ENCODE measurements at places on chromosomes 2 and 18.

GRCh38 chr2:173934895-173935294 is 30.3 kb downstream of the SP3 start:
- H3K4me1 ChIP-seq: peaks cover 41% of the 10 kb centered on the region
- no peak overlapping the region for H3K27ac ChIP-seq

DNA sequence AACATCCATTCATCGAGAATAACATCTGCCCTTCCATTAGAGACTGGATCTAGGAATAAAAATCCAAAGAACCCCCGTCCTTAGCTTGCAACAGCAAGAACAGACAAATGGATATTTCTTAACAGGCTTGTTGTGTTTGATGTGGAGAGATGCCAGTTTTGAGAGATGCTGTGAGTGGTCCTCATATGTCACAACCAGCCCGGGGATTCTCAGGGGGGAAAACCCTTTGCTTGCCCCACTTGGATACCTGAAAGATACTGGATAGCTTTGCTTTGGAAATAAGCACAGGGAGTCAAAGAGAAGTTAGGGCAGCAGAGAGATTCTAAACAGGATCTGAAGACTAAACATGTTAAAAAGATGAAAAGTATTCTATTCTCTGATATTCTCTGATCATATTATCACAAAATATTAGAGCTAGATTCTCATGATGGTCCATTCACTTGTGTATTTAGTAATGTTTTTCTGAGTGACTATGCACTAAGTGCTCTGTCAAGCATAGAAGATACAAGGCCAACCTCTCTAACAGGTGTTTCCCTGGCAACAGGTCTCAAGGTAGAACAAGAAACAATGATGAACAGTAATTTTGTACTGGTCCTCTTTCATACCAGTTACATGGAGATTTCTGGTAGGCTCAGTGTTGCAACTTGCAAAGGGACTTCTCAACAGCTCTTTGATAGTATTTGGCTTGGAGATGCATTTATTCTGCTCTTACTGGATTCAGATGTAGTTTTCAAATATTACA is 348.2 kb downstream of the MYCN start:
- no peaks in the 10 kb centered on the region for H3K36me3 ChIP-seq
- DNase-seq: no peak
- H3K27ac ChIP-seq: no peak overlapping the region
- no peak overlapping the region for H3K4me3 ChIP-seq
- H3K27me3 ChIP-seq: peaks cover 3% of the 10 kb centered on the region

GRCh38 chr2:116098049-116098448 is 1655.6 kb downstream of the DPP10 start:
- no peaks in the 10 kb centered on the region for H3K4me1 ChIP-seq
- H3K27ac ChIP-seq: no peak overlapping the region
- H3K36me3 ChIP-seq: no peaks in the 10 kb centered on the region
- no peaks in the 10 kb centered on the region for H3K27me3 ChIP-seq
- no peak for DNase-seq
- H3K4me3 ChIP-seq: no peak overlapping the region

DNA sequence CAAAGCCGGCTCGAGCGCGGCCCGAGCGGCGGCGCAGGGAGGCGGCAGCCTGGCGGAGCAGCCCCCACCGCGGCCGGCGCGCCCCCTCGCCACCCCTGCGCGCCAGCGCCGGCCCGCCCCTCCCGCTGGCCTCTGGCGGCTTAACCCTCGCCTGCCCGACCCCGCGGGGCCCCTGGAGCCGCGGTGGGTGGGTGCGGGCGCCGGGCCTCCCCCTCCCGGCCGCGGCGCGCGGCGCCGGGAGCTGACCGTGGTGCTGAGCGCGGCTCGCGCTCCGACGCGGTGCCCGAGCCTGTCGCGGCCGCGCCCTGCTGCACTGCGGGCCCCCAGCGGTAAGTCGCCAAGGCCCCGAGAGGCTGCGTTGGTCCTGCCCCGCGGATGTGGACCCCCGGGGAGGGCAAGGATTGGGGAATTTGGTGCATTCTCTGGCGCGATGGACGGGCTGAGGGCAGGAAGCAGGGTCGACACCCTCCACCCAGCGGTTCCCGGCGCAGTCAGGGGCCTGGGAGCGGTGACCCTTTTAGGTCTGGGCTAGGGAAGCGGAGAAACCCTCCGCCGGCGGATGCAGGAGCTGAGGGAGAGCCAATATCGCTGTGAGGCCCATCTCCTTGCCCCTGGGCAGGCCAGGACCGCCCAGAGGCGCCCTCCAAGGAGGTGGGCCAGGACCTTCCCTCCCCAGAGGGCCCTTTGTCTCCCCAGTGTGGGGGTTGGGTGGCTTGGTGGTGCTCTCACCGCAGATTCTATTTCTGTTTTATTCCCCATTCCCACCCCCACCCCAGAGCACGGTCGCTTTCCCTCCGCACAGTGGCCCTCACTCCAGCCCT is 923 bp downstream of the AMER3 start:
- no peak overlapping the region for H3K4me3 ChIP-seq
- peaks cover 44% of the 10 kb centered on the region for H3K27me3 ChIP-seq
- no peak overlapping the region for H3K27ac ChIP-seq
- no peaks in the 10 kb centered on the region for H3K36me3 ChIP-seq

DNA sequence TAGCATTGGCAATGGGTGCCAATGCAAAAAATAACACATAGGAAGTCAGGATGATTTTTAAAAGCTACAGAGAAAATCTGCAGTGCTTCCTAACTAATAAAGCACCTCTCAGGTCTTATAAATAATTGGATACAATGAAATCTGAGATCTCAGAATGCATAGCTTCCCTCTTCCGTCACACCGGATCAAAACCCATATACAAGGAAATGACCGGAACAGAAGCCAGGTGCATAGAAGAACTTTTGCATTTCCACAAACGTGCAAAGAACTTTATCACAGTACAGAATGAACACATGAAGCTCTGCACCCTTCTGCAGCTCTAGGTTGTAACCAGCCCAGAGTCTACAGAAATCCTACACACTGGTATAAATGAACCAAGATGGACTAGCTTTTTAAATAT is 145.4 kb downstream of the TCF4 start:
- H3K27ac ChIP-seq: no peak overlapping the region
- H3K36me3 ChIP-seq: no peaks in the 10 kb centered on the region
- DNase-seq: no peak
- H3K27me3 ChIP-seq: peaks cover 2% of the 10 kb centered on the region
- no peaks in the 10 kb centered on the region for H3K4me1 ChIP-seq

All from activated CD4-positive, alpha-beta memory T cell treated with anti-CD3 and anti-CD28 coated beads for 36 hours (primary cell).